ENCODE measurements at places on chromosomes 2 and 18. TPM values are rescaled to one million over a fixed set of nuclear protein-coding genes. Genes with fewer than 3 reads are reported as not detected.

REG3G gene
- total RNA-seq: not detected

MAP3K20 gene
- 1.1 TPM for total RNA-seq

C1QL2 gene
- not detected for total RNA-seq

ANKRD62 gene
- total RNA-seq: not detected

TMEM169 gene
- total RNA-seq: 4.3 TPM

GAREM2 gene
- 2.9 TPM for total RNA-seq

ANKRD53 gene
- total RNA-seq: not detected

DNAH7 gene
- total RNA-seq: 0.03 TPM

ASAP2 gene
- total RNA-seq: 0.30 TPM

MTA3 gene
- total RNA-seq: 42.4 TPM

ATOH8 gene
- not detected for total RNA-seq

TYMS gene
- 3.5 TPM for total RNA-seq

BMP10 gene
- not detected for total RNA-seq

IFT172 gene
- total RNA-seq: 14.6 TPM

CROCC2 gene
- total RNA-seq: not detected

- DNase-seq: no peak
Observed at GRCh38 chr18:59575995-59576394, 121.2 kb downstream of the CCBE1 start.

DNA sequence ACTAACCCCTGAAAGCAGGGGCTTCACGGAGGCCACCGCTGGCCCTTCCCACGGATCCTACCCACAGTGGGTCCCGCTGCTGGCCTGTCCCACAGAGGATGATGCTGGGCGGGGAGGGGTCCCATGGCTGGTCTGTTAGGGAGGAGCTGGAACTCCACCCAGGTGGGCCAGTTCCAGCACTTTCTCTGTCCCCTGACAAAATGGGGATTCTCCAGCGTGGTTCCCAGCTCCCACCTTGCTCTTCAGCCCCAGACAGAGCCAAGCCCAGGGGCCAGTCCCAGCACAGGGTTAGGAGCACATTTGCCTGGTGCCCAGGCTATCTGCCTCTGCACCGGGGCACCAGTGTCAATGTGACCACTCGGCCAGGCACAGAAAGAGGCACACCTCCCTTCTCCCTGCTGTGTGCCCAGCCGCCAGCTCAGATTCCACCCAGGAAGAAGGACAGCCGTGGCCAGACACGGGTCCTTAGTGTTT, 50.0 kb downstream of the ANKMY1 start:
- no peak for DNase-seq

DNA sequence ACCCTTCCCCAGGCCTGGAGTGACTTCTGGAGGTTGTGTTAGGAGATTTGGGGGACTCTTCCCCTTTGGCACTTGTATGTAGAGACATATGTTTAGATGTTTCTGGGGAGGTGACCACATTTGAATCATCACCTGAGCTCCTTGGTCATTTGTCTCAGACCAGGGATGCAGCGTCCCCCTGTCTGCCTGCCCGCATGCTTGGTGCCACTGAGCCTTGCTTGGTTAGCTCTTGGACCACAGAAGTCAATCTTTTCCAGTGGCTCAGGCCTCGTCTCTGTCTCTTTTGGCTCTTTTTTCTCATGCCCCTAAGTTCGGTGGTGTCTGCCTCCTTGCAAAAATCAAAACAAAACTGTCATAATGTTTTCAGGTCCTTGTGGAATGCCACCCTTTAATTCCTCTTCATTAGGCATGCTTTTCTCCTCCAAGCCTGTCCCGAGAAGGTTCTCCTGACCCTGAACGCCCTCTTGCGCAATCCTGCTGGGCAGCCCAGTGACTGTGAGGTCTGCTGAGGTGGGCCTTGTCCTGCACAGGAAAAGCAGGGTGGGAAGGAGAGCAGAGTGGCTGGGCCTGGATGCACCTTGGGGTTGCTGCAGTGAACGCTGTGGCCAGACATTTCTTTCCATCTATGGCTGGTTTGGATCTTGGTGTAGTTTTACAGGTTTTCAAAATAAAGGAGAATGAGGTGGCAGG, 24.9 kb downstream of the GLI2 start:
- no peak for DNase-seq

DNA sequence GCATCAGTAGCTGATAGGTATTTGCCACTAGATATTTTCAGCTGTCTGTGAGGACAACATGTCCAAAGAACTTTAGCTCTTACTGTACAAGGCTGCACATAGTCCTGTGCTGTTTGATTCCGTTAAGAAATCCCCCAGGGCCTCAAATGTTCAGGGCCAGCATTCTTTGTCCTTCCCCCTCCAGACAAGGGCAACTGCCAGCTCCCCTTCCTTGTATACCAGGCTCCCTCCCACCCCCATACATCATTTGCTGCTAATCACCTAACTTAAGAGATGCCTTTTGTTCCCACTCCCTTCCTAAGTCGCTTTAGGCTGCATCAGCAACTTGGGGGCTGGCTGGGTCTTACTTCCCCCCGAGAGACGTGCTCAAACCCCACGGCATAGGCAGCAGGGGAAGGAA, 138.7 kb downstream of the CDH20 start:
- DNase-seq: no peak

DNA sequence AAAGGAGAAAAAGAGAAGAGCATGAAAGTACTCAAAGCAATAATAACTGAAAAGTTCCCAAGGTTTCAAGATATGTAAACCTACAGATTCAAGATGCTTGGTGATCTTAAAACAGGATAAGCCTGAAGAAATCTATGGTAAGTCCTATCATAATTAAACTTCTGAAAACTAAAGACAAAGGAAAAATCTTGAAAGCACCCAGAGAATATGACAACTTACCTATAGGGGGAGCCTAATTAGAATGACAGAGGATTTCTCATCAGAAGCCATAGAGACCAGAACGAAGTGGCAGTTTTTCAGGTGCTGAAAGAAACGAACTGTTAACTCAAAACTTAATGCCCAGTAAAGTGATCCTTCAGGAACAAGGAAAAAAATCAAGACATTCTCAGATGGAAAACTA, 59.7 kb downstream of the XDH start:
- no peak for DNase-seq

DNA sequence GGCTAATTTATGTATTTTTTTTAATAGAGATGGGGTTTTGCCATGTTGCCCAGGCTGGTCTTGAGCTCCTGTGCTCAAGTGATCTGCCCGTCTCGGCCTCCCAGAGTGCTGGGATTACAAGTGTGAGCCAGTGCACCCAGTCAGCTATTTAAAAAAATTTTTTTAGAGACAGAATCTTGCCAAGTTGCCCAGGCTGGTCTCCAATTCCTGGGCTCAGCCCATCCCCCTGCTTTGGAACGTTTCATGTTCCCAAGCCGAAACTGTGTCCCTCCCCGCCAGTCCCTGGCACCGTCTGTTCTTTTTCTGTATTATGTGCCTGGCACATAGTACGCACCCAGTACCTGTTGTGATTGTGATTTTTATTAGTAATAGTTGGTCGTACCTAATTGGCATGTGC, 63.1 kb upstream of the MGAT5 start:
- DNase-seq: no peak

DNA sequence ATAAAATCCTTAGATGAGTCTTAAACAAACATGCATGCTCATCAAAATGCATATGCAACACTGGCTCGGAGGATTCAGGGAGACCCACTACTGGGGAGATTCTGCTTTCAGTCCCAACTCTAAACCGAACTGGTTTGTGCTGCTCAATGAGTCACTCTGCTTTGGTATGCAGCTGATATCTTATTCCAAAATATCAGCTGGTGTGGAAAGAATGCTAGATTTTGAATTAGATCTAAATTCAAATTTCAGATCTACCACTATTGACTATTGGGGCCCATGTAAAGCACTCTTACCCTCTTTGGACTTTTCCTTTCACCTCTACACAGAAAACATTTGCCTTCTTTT, 39.2 kb upstream of the TTN start:
- no peak for DNase-seq

DNA sequence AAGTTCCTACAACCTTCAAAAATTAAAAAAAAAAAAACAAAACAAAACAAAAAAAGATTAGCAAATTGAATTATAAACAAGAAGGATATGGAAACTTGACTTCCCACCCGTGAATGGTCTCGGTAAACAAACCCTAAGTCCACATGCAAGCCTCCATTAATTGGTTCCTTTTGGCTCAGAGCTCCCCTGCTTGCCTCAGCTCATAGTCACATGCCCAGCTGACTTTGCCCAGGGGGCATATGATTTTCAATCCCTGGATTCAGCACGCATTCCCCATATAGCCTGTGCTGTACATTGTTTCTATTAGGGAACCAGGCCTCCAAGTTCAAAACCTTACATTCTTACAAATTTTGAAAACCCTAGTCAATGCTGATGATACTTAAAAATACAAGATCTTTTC, 95.0 kb downstream of the PID1 start:
- DNase-seq: no peak

GRCh38 chr2:142188562-142188961, 57.7 kb upstream of the LRP1B start:
- DNase-seq: no peak

- DNase-seq: no peak
Observed at GRCh38 chr18:74937291-74937690, 271.6 kb downstream of the PTGR3 start.

GRCh38 chr2:172094294-172095145, 8.2 kb downstream of the DLX2 start:
- no peak for DNase-seq

DNA sequence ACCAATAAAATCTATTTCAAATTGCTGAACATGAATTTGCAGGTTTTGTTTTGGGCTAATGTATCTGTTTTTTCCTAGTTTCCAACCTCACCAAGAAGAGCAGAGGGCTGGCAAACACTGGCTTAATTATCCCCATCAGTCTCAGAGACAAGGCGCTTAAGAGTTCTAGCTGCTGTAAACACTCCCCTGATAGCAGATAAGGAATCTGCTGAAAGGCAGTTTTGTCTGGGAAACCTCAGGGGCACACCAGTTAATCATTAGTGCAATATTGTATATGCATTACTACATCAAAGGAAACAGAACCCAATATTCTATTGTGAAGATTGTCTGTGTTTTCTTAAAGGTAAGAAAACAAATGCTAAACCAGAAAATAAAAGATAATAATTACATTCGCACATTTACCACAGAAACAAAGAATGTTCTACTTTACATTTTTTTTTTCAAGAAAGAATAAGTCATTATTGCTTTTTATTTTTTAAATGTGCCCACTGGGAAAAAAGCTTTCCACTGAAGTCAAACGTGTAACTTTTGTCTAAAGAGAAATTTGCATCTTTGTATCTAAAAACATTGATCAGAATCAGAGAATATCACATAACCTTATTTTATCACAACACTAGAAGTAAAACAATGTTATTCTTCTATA, 179.1 kb downstream of the ERBB4 start:
- DNase-seq: no peak

GRCh38 chr2:149661844-149662243, 74.3 kb upstream of the MMADHC start:
- no peak for DNase-seq

DNA sequence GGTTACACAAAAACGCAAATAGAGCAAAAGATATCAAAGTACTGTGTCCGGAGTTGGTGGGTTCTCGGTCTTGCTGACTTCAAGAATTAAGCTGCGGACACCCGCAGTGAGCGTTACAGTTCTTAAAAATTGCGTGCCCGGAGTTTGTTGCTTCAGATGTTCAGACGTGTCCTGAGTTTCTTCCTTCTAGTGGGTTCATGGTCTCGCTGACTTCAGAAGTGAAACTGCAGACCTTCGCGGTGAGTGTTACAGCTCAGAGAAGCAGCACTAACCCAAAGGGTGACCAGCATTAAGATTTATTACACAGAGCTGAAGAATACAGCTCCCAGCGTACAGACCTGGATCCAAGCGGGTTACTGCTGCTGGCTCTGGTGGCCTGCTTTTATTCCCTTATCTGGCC, 125.7 kb upstream of the TWIST2 start:
- no peak for DNase-seq

- no peak for DNase-seq
Observed at GRCh38 chr18:8139127-8139527, 470.1 kb upstream of the RAB12 start.

GRCh38 chr2:240452462-240453256, 17.2 kb downstream of the GPC1 start:
- no peak for DNase-seq

DNA sequence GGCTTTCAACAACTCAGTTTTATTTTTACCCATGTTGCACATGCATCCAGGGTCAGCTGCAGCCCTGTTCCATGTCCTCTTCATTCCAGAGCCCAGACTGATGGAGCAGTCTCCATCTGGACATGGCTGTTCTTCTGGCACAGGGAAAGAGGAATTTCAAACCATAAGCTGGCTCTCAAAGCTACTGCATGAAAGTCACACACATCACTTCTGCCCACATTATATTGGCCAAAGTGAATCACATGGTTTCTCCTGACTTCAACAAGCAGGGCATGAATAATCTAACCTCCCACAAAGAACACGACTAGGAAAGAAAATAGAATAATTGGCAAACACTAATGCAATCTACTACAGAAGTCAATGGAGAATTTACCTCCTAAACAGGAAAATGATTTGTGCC, 94.2 kb downstream of the FTCDNL1 start:
- DNase-seq: no peak

GRCh38 chr18:7779211-7779610, 212.1 kb downstream of the PTPRM start:
- no peak for DNase-seq

DNA sequence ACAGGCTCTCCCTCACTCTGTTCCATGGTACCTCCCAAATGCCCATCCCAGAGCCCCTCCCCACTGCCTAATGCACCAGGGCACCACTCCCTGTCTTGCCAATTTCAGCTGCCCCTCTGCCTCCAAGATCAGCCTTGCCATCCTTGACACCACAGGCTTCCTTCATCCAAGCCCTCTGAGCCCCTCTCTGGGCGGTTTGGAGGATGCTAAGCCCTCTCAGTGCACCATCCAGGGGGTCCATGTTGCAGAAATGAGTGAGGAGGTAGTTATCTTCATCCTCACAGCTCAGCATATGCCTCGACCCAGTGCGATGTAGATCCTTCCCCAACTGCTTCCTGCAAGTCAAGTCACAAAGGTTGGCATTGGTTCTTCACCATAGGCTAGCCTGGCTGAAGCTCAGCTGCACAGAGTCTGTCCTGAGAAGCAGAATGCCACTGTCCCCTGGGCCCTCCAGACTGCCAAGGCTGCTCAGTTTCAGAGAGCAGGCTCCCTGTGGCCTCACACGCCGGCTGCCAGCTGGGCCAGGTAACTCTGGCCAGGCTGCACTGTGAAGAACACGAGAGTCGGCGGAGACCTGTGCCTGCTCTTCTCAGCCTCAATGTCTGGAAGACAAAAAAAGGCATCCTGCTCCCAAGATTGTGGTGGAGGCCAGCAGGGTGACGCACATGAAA, 9.9 kb upstream of the MAP3K2 start:
- DNase-seq: no peak

- DNase-seq: peak; percentile 4
Observed at GRCh38 chr2:189347540-189347939, 93.7 kb upstream of the WDR75 start.

GRCh38 chr2:109454765-109455394, 158.9 kb downstream of the SEPTIN10 start:
- no peak for DNase-seq

- no peak for DNase-seq
Observed at GRCh38 chr2:187842315-187842714, 288.1 kb upstream of the TFPI start.

DNA sequence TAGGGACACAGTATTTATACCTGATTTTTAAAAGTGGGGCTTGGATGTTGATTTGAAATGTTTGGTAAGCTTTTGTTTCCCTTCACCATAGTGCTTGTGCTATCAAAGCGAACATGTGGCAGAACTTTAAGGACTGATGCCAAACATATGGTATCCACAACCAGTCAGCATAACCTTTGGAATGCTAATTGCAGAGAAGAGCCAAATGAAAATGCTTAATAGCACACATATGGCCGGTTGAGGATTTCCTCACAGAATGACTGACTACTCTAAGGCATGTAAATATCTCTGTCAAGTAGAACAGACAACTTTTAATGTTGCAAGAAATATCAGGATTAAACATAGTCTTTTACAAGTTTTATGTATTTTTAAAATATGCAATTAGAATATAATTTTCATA, 120.9 kb upstream of the COL3A1 start:
- DNase-seq: no peak

All from T-cell (primary cell).